ENCODE measurements at places on chromosomes 5 and 9.

DNA sequence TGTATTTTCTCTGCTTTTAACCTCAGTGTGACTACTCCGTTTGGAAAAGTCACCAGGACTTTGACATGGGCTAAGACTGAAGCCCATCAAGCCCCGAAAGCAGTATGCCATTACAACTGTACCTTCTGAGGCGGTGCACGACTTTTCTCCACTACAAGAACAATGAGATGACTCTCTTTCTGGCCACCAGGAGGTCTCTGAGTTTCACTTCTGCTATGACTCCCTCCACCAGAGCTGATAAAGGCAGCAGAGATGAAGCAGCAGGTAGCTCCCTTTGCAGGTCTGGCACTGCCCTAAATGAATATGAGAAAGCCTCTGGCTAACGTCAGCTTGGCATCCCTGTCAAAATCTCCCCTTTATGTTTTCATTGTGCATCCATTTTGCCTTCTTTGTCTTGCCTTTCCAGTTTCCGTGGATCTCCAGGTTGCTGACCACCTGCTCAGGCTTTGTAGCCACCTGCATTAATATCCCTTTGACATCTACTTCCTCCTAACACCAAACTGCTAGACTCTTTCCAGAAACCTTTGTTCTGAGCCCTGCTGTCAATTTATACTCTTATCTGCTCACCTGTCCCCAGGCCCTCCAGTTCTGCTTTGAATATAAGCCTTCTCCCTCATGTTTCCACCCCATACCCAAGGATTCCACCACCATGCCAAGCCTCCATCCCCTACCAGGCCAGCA is 221.7 kb downstream of the ZNF608 start:
- no peak for DNase-seq

DNA sequence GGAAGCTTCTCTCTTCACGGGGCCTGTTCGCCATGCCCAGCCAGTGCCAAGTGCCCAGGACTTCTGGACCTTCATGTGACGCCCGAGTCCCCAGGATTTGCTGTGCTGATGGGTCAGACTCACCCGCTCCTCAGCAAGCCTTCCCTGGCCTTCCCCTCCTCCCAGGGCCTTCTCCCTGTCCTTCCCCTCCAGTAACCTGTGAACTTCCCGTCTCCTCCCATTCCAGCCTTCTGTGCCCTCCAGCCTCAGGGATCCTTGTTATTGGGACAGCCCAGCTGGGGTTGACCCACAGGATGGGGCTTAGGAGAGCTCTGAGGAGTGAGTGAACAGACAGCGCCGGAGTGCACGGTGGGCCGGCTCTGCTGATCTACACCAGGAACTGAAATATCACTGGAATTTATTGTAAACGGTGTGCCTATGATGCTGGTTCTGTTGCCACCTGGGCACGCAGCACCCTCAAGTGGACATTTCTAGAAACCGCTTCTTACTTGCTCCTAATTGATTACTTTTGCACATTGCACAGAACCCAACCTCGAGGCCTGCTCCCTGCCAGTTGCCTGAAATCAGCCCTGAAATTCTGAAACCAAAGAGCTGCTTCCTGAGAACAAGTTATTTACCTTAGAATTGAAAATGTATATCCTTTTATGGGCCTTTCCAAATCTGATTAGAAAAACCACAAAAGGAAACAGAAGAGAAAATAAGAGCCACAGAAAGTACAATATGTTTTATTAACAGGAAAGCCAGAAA is 1.5 kb downstream of the SPAAR start:
- no peak for DNase-seq

- peak; percentile 54 for DNase-seq
These were observed 47.8 kb downstream of the ANXA2R start for GRCh38 chr5:42992088-42992879.

DNA sequence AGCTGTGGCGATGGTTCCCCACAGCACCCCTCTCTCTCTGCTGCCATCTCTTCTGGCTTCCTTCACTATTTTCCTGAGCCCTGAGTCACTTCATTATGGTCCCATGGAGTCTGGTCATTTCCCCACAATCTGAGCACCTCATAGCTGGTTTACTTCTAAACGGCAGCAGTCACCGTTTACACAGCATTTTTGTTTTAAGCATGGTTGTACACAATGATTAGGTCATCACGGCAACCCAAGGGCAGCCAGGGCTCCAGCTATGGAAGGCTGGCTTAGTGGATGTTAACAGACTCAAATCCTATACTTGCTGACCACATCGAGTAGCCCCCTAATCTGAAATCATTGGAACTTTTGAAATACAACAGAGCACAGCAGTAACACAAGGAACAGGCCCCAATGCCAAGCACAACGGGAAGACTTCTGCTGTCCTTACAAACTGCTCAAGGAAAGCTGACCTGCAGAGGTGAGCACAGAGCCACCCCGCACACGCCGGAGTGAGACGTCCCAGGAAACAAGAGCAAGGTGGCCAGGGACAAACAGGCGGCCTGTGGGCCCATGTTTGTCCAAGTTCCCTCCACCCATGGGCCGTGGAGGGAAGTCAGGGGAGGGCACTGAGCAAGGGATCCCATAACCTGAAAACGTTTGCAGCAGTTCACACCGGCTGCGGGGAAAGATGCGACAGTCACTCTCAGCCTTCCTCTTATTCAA is 22.9 kb downstream of the CAMSAP1 start:
- no peak for DNase-seq

DNA sequence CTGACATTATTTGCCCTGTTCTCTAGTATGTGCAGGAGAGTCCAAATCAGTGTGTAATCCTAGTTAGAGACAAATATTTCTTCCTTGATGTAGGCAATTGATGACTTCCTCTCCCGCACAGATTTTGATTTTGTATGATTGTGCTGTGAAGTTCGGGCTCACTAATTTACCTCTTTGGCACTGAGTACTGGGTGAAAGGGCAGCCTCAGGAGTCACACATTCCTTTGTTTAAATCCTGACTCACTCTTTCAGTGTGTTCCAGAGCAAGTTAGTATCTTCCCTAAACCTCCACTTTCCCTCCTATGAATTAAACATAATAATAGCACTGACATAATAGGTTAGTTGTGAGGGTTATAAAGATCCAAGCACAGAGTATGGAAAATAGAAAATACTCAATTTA is 269.7 kb downstream of the ISL1 start:
- no peak for DNase-seq

GRCh38 chr5:145478651-145479050 is 356.5 kb downstream of the PRELID2 start:
- no peak for DNase-seq

- no peak for DNase-seq
These were observed 205.6 kb upstream of the DMRTA1 start for GRCh38 chr9:22241024-22241423.

GRCh38 chr5:125699860-125700259 is 723.3 kb upstream of the GRAMD2B start:
- no peak for DNase-seq

DNA sequence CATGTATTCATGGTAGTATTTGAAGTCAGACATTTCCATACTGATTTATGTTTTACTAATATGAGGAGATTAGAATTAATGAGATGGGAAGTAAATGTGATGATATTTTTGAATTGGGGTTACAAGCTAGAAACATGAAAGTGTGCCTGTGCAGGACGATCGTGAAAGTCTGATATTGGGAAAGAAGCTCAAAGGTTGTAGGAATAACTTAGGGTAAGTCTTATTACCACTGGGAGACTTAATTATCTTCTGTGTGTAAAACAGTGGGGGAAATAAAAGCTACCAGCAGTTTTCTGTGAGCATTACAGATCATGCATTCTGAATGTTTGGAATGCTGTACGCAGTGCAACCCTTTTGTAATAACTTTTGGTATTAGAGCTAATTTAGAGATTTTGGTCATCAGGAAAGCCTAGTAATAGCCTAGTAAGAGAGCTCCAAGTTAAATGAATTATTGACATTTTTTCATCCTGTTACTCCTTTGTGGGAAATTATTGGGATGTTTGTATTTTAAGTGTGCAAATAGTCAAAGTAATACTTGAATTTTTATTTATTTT is 153.9 kb downstream of the PCSK5 start:
- no peak for DNase-seq

GRCh38 chr9:21611891-21612290 is 129.8 kb upstream of the IFNE start:
- DNase-seq, result peak; percentile 27

DNA sequence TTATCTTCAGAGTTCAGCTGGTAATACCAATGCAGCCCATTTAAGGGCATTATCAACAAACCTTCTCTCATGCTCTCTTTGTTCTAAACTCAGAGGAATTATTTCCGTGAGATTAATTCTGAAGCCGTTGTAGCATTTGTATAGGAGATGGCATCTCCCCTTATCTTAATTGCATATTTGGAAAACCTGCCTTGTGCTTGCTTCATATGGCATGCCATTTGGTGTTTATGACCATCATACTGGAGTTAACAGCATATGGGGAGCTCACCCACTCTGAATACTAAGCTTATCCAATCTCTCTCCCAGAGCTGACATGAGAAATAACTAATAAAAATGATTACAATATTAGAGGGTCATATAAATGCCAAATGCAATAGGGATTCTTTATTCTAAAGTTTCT is 243.2 kb downstream of the BRINP1 start:
- no peak for DNase-seq

- DNase-seq, result no peak
These were observed 36.0 kb downstream of the ADAM19 start for GRCh38 chr5:157539503-157540022.

DNA sequence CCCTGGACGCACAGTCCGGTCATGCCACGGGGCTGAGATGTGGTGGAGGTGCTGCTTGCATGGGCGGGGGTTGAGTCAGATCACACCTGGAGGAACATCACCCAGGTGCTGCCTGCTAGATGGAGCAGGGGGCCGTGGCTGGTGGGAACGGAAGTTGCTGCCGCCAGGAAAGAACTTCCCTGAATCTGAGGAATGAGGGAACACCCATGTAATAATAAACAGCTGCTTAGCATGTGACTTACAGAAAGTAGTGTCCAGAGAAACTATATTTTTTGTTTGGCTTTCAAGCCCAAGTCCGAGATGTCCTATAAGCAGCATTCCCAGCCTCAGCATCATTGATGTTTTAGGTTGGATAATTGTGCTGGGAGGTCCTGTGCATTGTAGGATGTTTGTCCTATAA is 27.1 kb upstream of the FAM240B start:
- DNase-seq, result no peak

GRCh38 chr5:84228266-84228665 is 156.4 kb downstream of the EDIL3 start:
- DNase-seq, result no peak

GRCh38 chr9:105132606-105133005 is 111.8 kb upstream of the SLC44A1 start:
- no peak for DNase-seq
